Right atrium auricular region (tissue), 2 donors: ENCODE measurements at places on chromosomes 1 and 21. TPM values are rescaled to one million over a fixed set of nuclear protein-coding genes. Genes with fewer than 3 reads are reported as not detected.

The TTC34 gene
- 0.08 TPM for total RNA-seq

The SLC45A1 gene
- 3.0 TPM for total RNA-seq

GRCh38 chr1:59043796-59044195 is 253.1 kb upstream of the FGGY start:
- peak; percentile 69 for DNase-seq

DNA sequence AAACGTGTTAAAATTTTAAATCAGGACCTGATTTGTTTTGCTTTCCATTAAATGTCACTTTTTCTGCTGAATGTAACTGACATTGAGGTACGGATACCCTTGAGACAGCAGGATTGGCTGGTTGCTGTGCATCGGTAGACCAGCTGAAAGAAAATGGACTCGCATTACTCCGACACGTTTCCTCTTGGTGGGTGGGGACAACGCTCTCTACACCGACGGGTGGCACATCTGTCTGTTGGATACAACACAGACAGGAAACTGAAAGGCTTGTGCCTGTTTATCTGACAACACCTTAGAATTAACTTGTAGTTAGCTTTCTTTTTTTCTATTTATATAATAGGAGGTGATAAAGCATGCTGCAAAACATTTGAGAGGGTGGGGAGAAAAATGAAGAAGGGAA is 19.4 kb downstream of the PRPF38A start:
- DNase-seq = no peak

- DNase-seq = no peak
These were observed 12.0 kb downstream of the ATP8B2 start for GRCh38 chr1:154337253-154337894.

DNA sequence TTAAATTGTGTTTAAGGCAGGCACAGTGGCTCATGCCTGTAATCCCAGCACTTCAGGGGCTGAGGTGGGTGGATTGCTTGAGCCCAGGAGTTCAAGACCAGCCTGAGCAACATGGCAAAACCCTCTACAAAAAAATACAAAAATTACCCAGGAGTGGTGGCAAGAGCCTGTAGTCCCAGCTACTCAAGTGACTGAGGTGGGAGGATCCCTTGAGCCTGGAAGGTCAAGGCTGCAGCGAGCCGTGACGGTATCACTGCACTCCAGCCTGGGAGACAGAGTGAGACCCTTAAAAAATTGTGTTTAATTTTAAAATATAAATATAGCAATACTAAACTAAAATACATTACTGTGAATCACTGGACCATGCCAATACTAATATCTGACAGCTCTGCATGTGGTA is 42.8 kb downstream of the SORT1 start:
- DNase-seq = no peak

DNA sequence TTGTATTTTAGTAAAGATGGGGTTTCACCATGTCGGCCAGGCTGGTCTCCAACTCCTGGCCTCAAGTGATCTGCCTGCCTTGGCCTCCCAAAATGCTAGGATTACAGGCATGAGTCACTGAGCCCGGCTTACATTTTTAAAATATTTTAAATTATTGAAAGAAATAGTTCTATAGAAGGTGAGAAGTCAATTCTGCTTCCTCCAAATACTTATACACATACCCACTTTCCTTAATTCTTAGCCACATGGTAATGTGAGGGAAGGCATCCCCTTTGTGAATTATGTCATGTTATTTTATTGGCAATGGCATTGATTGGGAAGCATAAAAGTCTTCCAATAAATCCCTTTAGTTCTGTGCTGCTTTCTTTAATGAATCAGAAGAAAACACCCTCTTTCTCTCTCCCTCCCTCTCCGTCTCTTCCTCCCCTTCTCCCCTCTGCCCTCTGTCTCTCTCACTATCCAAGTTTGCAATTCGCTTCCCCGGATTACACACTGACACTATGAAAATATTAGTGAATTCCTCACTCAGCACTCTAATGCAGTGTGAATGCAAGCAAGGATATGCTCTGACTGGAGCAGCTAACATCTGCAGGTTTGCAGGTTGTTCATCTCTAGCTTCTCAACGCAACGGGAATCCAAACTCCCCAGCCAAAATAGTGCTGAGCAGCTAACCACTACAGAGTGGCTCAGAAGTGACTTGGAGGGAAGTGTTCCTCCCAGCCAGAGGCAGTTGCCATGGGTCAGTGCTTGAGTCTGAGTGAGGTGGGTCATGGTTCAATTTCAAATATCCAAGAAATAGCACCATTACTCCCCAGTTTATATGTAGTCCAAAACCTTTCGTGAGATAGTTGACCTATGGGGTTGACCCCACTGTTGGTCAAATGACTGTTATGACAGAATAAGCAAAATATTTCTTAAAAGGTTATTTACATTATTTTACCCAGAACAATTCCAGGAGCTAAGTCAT is 77.8 kb upstream of the CD55 start:
- no peak for DNase-seq
